ENCODE measurements at places on chromosomes 3 and 15.
A peak's percentile ranks its signal among the peaks of the same experiment; 100 is the strongest.

DNA sequence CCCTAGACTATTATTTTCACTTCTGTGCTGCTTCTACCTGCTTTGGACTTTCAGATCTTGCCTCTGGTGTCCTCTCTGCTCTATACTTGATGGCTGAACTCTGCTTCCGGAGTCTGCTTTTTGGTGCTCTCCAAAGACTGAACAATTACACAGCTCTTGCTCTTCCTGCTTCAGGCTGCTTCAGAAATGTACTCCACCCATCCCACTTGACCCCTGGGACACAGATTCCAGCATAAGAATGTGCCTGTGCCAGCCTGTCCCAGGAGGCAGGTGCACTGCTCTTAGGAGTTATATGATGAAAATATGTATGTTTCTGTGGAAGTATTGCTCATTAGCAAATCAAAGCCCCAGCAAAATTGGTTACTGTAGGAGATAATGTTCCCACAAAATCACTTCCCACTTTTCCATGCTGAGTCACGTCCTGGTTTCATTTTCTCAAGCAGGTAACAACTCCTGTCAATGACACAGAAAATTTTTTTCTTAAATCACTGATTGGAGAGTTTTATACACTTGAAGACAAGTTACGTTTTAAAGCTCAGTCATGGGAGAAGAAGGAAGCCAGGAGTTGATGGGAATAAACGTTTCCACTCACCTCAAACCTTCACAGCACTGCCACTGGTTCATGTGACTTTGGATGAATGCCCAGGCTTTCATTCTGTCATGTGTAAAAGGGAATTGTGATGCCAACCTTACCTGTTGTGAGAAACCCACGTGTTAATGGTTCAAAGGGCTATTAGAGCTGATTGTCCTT lies 239.4 kb upstream of the ZPLD1 start:
- DNase-seq = no peak

DNA sequence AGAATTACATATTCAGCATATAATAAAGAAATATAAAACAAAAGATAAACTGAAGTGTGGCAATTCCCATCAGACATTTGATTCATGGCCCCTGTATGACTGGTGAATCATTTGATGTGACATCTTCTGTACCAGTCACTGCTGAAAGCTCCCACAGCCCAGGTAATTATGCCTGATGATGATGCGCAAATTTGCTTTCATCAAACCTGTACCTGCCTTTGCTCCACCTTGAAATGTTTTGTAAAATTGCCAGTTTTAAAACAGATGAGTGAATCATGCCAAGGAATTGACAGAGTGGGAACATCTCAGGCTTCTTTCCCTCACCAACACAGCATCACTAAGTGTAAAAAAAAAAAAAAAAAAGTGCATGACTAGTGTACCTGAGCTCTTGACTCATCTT lies 66.5 kb upstream of the EIF1B start:
- DNase-seq = no peak

GRCh38 chr3:17188378-17188777 lies 303.6 kb downstream of the PLCL2 start:
- DNase-seq = no peak

GRCh38 chr3:5678844-5679243 lies 491.3 kb downstream of the EDEM1 start:
- DNase-seq = no peak

GRCh38 chr3:190644035-190644434 lies 130.2 kb downstream of the IL1RAP start:
- no peak for DNase-seq

GRCh38 chr15:39639037-39639436 lies 58.2 kb downstream of the THBS1 start:
- no peak for DNase-seq

GRCh38 chr3:61665987-61666386 lies 104.6 kb downstream of the PTPRG start:
- DNase-seq = no peak

DNA sequence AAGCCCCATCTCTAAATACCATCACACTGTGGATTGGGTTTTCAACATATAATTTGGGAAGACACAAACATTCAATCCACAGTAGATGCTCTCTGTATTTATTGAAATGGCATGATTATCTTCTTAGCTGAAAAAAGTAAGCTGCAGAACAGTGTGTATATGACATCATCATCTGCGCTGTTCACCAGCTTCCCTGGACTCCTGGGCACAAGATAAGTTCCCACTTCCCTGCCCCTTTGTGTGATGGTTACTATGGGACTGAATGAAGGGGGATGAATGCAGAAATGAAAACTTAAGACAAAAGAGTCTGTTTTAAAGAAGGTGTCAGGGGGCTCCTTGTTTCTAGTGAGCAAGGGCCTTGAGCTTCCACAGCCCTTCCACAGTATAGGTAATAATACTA lies 20.0 kb upstream of the GPD1L start:
- DNase-seq = no peak

DNA sequence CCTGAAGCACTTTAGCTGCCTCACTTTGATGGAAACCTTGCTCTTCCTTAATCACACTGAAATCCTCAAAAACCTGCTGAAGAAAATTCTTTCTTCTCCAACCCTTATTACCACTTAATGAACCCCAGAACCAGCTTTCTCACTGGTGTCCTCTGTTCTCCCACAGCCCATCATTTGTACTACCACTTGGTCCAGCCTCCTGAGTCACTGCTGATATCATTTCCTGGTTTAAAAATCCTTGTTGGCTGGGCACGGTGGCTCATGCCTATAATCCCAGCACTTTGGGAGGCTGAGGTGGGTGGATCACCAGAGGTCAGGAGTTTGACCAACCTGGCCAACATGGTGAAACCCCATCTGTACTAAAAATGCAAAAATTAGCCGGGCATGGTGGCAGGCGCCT lies 418.6 kb upstream of the KCNMB2 start:
- DNase-seq = no peak

GRCh38 chr15:52278636-52279367 lies 16.8 kb downstream of the MYO5C start:
- no peak for DNase-seq

- no peak for DNase-seq
These were observed 131.7 kb upstream of the AGBL1 start for GRCh38 chr15:85947936-85948335.

DNA sequence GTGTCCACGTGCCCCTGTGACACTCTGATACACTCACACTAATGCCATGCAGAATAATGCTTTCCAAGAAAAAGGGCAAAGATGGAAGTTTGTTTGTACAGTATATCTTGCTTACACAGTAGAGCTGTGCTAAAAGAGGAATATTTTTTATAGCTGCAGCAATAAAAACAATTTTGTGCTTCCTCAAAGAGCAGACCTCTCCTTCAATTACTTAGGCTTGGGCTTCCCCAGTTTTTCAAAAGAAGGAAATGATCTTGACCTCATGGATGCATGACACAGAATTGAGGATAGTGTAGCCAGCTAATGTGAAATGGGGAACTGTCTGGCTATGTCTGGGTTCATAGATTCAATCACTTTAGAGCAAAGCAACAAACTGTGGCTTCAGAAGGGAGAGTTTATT lies 137.4 kb downstream of the STT3B start:
- no peak for DNase-seq

DNA sequence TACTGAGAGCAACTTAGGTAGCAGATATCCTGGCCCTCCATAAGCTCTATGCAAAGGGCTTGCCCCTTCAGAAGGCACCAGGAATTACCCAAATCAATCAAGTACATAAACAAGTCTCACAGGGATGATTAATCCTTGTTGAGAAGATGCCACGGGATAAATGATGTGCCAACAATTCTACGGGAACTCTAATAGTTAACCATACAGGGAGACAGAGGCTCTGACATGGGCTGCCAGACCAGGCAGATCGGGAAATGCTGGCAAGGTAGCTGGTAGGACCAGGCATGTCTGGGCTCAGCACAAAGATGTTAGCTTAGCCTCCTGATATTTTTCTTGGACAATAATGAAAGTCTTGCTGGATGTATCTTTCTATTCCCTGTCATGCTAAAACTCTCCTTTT lies 249.3 kb upstream of the THBS1 start:
- no peak for DNase-seq

GRCh38 chr3:178536211-178537079 lies at the start of gene KCNMB2:
TSS of gene KCNMB2 (plus strand) at chr3:178536436.
- no peak for DNase-seq

DNA sequence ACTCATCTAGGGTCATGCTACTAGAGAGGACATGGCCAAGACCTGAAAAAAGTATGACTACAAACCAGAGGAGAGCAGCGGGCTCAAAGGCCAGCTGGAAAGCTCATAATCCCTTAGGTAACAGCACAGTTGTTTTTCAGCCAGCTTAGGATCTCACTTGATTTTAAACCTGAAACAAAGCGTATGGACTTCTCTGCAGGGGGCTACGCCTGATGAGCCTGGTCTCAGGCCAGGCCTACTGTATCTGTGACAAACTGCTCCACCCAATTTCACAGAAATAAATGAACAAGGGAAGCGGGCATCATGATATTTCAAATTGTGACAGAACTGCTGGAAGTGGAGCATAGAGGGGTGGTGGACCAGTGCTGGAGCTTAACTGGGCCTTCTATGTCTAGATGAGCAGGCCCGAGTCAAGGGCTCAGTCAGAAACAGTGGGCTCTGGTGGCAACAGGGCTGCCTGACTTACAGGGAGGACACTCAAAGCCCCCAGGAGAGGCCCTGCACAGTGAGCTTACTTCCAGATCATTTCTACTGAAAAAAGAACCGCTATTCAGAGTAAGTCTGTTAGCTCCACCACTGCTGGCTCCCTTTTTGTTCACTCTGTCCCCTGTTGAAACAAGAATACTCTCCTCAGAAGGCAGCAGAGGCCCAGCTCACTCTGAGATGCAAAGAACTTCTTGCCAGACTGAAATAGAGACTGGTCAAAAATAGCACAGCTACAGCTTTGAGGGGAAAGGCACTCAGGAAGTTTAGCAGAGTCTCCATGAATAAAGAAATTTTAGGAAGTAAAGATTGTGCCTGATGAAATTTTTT lies 47.0 kb downstream of the LRIG1 start:
- DNase-seq = no peak

DNA sequence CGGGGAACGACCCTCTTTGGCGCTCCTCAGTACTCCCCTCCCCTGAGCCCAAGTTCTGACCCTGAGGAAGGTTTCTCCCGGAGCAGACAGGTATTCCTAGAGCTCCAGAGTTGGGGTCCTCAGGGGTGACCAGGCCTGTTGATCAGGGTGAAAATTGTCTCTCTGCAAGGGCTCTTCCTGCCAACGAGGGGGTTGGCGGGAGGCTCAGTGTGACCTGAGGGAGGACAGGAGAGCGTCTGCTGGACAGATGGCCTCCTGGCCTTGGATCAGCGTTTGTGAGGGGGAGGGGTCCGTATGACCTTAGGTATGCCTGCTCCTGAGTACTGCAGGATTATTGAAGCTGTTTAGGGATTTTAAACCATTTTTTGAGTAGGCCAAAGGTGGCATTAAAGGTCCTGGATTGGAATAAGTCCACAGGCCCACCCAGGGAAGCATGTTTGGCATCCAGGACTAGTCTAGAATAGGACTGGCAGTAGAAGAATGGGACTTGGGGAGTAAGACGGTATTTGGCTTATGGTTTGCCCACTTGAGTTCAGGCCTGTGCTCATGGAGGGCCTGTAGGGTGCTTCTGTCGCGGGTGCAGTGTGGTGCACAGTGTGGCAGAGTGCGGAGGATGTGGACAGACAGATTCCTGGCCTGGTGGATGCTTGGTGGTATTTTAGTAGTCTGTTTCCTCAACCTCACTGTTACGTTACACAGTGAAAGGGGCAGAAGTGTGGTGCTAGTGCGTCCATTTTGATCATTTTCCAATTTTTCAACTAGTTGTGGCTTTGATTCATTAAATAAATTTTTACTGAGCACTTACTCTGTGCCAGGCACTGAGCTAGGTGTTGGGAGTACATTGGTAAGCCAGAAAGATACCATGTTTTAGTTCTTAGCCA lies 959 bp downstream of the ZNF592 start:
- peak; percentile 22 for DNase-seq

DNA sequence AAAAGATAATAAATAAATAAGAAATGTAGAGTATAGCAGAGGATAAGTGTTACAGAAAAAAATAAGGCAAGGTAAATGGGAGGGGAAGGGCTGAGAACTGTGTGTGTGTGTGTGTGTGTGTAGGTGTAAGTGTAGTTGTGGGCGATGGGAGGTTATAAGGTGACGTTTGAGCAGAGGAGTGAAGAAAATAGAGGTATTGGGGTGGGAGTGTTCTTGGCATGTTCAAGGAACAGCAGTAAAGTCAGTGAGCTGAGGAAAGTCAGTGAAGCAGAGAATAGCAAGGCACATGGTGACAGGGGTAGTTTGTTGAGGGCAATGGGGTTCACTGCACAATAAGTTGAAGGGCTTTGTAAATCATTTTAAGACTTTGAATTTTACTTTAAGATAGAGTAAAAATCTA lies 30.9 kb upstream of the ZNF148 start:
- DNase-seq = no peak

DNA sequence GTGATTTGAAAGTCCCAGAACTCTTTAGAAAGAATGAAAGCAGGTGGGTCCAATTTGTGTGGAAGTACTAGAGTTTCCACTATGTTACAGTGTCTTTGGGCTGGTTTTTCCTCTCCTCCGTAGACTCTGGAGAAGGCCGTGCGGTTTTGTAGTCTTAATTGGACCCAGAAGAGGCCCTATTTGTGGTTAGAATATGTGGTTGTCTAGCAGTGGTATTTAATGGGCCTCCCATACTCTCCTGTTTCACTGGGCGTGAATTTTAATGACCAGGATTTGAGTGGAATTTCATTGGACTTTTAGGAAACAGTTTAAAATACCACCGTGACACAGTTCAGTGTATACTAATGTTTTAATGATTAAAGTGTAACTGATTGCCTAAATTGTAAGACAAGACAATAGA lies 182.3 kb downstream of the BBX start:
- no peak for DNase-seq

DNA sequence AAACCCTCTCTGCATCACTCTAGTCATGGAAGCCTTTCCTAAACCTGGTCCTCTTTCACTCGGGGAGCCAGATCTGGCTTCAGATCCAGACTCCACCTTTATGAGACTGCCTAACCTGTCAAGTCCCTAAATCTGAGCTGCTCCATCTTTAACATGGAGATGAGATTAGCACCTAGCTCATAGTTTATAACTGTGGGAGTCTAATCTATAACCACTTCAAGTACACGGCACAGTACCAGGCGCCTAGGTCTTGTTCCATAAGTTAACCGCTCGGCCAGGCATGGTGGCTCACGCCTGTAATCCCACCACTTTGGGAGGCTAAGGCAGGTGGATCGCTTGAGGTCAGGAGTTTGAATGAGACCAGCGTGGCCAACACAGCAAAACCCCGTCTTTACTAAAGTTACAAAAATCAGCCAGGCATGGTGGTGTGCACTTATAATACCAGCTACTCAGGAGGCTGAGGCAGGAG lies 30.3 kb downstream of the TPM1 start:
- DNase-seq = no peak

GRCh38 chr3:127819086-127819485 lies 3.2 kb downstream of the MGLL start:
- DNase-seq = no peak

GRCh38 chr3:20060974-20061685 lies 20.9 kb downstream of the KAT2B start:
- no peak for DNase-seq

- DNase-seq = no peak
These were observed 244.2 kb upstream of the SLITRK3 start for GRCh38 chr3:165440380-165440779.

GRCh38 chr15:40253167-40253790 lies 14.4 kb downstream of the PAK6 start:
- DNase-seq = no peak

- DNase-seq = no peak
These were observed 4.1 kb upstream of the COX17 start for GRCh38 chr3:119681279-119681678.

GRCh38 chr3:61761694-61762430 lies 200.5 kb downstream of the PTPRG start:
- no peak for DNase-seq

Measured in stimulated activated CD8-positive, alpha-beta memory T cell treated with anti-CD3 and anti-CD28 coated beads, Interleukin-15, amount 100 ng/mL, for 4 hours (primary cell).